NCI-H69 (cell line): ENCODE measurements at places on chromosomes 1 and 21.

DNA sequence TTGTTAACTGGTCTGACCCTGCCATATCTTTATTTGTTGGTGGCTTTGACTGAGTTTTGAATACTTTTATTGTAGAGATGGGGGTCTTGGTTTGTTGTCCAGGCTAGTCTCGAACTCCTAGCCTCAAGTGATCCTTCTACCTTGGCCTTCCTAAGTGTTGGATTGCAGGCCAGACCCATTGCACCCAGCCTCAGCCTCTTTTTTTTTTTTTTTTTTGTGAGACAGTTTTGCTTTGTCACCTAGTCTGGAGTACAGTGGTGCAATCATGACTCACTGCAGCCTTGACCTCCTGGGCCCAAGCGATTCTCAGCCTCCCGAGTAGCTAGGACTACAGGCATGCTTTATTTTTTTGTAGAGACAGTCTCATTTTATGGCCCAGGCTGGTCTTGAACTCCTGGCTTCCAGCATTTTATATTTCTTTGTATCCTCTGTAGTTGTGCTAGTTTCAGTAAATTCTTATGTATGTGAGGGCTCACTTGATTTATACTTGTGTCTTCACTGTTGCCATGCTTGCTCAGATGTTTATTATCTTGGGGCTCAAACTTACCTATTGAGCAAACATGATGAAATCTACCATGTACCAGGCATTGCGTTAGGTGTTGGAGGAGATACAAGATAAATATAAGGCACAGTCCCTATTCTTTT lies 24.1 kb downstream of the THRAP3 start:
- DNase-seq, result no peak

DNA sequence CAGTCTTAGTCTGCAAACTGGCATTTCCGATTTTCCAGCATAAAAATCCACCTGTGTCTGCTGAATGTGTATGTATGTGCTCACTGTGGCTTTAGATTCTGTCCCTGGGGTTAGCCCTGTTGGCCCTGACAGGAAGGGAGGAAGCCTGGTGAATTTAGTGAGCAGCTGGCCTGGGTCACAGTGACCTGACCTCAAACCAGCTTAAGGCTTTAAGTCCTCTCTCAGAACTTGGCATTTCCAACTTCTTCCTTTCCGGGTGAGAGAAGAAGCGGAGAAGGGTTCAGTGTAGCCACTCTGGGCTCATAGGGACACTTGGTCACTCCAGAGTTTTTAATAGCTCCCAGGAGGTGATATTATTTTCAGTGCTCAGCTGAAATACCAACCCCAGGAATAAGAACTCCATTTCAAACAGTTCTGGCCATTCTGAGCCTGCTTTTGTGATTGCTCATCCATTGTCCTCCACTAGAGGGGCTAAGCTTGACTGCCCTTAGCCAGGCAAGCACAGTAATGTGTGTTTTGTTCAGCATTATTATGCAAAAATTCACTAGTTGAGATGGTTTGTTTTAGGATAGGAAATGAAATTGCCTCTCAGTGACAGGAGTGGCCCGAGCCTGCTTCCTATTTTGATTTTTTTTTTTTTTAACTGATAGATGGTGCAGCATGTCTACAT lies 2.5 kb upstream of the OLFML3 start:
- peak; percentile 3 for DNase-seq

DNA sequence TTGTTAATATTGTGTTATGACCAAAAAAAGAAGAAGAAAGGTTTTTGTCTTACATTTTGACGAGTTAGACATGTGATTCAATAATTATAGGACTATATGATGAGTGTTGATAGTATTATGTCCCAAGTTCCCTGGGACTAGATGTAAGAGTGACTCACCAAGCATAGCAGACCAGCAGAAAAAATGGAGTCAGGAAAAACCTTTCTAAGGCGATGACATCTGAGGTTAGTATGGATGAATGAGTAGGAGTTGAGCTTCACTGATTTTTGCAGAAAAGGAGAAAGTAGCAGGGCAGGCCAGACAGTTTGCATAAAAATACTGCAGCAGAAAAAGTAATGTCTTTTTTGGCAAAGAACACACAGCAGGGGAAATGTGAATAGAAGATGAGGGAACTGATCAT lies 1041.3 kb upstream of the ADGRL4 start:
- DNase-seq, result no peak

GRCh38 chr1:53500204-53501064 lies 41.2 kb downstream of the DMRTB1 start:
- peak; percentile 72 for DNase-seq

DNA sequence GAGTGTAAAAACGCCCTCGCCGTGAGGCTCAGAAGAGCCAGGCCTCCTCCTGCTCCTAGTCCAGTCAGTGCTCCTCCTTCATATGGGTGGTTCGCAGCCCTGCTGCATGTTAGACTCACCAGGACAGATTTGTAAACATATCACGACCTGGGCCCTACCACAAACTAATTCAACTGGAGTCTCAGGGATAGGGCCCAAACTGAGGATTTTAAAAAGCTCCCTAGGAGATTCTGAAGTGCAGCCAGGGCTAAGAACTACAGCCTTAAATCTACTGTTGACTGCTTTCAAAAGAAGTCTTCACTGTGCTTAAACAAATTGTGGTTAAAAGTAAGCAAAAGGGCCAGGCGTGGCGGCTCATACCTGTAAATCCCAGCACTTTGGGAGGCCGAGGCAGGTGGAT lies 57.0 kb downstream of the CAMTA1 start:
- no peak for DNase-seq

- peak; percentile 54 for DNase-seq
These were observed 17.3 kb upstream of the ACADM start for GRCh38 chr1:75707191-75707590.

GRCh38 chr1:71047635-71048607 lies at the start of gene PTGER3:
PTGER3 (minus strand) TSS chr1:71047816; CDS start chr1:71047577, 239 bp downstream.
- peak; percentile 95 for DNase-seq

DNA sequence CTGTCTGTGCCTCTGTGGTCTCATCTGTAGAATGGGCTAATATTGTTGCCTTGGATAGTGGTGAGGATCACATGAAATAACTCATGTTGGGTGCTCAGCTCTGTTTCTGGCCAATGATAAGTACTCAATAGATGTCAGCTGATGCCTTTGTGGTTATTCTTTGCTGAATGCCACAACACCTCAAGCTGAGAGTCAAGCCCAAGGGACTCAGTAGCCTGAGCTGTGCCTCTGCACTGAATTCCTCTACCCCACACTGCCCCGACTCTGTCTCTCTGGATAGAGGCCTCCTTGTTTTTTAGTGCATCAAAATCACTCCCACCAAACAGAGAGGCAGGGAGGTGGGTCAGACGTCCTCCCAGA lies 196.1 kb upstream of the VAMP3 start:
- no peak for DNase-seq

- DNase-seq, result peak; percentile 92
These were observed 31.3 kb downstream of the UBE2U start for GRCh38 chr1:64234714-64235113.

DNA sequence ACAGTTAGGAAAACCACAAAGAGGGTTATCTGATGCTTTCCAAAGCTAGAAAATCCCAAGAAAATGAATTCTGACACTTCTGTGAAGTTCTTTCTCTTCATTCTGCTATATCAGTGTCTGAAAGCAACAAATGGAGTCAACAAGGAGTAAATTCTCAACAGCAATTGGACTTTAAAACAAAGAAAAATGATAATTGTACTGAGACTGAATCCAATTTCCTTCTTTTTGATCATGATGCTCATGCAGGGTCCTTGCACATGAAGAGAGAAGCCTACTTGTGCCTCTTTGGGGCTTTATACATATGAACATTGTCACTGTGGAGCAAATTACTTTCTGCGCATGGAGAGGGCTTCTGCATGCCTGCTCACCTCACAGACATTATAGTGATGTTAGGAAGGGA lies at the start of gene OR10J5:
OR10J5 (minus strand) TSS at position 101 of the 400 bp plus-strand sequence; CDS start at position 101, 0 bp downstream.
- no peak for DNase-seq

GRCh38 chr1:192407206-192407605 lies 90.4 kb downstream of the RGS21 start:
- DNase-seq, result no peak

DNA sequence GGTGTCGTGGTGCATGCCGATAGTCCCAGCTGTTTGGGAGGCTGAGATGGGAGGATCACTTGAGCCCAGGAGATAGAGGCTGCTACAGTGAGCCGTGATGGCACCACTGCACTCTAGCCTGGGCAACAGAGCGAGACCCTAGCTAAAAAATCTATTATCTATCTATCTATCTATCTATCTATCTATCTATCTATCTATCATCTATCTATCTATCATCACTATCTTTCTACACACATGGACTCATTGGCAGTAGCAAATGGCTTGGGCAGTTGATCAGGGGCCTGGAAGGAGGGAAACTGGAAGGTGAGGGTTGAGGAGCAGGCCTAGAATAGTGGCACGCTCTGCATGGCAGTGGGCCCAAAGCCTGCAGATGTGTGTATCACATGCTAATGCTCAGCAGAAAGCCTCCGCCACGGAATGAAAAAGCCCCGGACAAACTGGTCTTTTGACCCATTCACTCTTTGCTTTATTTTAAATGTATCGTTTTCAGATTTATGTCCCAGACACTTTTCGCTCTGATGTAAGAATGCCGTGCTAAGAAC lies 7.3 kb upstream of the HUNK start:
- no peak for DNase-seq

DNA sequence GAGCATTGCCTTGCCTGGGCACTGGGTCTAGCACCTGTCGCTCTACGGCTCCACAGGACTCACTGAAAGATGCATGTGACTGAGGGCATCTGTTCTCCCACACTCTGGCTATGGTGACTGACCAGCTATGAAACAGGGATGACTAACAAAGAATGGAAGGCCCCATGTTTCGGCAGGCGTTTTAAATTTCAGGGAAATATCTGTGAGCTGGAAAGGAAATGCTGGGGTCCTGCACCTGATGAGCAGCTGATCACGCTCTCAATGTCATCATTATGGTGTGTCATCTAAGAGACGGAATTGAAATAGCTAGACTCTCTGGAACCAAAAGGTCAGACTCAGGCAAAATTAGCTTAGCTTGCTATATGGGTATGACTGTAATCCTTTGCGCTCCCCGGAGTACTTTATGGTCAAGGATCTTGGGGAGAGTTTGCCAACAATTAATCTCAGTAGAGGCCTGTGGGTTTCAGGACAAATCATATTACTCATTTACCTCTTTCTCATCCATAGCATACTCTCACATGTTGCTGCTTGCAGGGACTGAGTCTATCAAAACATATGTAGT lies 24.5 kb upstream of the PALMD start:
- no peak for DNase-seq
